ENCODE measurements at places on chromosomes 3 and 15.

GRCh38 chr3:20105513-20106280, 65.5 kb downstream of the KAT2B start:
- no peak for DNase-seq

DNA sequence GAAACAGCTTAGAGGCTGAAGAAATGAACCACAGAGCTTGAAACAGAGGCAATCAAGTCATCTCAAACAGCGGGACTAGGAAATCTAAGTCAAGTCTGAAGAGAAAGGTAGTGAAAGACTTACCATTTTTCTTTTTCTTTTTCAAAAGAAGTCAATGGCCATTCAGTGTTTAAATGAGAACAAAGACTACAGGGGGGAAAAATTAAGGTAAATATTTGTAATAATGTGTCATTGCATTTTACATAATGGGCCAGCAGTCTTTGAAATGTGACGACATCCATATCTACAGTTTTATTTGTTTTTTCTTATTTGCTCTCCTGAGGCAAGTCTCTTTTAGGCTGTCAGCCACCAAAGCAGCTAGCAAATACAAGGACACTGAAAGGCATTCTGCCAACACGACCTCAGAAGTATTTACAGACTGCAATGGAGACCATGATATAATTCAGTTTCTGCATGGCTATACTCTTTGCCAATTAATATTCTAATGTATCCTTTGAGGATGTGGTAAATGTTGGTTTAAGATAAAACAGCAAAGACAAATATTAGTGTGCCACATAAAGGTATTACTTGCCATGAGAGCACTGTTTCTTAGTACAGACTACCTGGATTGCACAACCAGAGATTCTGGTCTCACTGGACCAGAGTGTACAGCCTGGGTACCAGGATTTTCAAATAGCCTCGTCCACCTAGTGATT, 307.0 kb upstream of the THBS1 start:
- peak; percentile 31 for DNase-seq

DNA sequence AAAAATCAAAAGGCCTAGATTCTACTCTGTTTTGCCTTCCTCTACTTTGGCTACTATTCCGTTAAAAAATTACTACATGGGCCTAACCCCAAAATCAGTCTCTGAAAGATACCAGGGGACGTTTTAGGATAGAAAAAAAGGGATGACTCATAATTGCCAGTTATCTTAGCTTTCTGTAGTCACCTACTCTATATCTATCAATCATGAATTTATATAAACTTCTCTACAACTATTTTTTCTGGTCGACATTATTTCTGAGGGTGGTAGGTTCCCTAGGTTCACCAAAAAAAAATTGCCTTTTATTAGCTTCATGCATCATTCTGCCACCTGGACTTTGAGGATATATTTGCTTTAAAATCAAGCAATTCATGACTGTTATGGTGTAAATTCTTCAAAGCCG, 36.5 kb downstream of the RAF1 start:
- no peak for DNase-seq

DNA sequence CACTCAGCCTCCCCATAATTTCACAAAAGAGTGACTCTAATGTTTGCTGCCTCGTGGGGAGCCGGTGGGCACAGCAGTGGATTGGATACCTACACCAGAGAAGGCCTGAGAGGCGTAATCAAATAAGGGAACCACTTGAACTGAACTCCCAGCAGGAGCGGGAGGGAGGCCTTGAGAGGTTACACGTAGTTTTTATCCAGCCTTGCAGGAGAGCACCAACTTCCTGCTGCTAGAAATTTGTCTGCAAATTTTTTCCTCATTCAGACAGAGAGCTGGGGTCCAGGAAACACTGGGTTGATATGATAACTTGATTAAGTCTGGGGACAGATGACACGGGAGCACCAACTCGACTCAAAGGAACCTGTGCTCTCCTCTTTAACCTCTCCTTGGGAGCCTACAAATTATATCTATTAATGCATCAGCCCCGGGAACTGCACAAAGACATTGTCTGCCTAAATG, 69.8 kb downstream of the HES1 start:
- no peak for DNase-seq

- no peak for DNase-seq
Measured at GRCh38 chr15:38899300-38899699, 334.7 kb upstream of the RASGRP1 start.

GRCh38 chr3:100158918-100159330, 44.6 kb upstream of the FILIP1L start:
- DNase-seq, result no peak

- no peak for DNase-seq
Measured at GRCh38 chr3:152113992-152114651, 154.6 kb upstream of the MBNL1 start.

Data from A549 (cell line).